EH (cell line): ENCODE measurements at places on chromosomes 6 and 20.

DNA sequence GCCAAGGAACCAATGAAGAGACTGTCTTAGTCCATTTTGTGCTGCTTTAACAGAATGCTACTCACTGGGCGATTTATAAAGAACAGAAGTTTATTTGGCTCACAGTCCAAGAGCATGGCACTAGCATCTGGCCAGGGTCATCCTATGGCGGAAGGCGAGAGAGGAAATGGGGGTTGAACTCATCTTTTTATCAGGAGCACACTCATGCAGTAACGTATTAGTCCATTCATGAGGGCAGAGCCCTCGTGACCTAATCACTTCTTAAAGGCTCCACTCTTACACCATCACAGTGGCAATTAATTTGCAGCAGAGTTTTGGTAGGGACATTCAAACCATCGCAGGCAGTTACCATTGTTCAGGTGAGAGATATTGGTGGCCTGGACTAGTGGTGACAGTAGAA, 8.5 kb downstream of the ARFGEF2 start:
- DNase-seq = no peak

DNA sequence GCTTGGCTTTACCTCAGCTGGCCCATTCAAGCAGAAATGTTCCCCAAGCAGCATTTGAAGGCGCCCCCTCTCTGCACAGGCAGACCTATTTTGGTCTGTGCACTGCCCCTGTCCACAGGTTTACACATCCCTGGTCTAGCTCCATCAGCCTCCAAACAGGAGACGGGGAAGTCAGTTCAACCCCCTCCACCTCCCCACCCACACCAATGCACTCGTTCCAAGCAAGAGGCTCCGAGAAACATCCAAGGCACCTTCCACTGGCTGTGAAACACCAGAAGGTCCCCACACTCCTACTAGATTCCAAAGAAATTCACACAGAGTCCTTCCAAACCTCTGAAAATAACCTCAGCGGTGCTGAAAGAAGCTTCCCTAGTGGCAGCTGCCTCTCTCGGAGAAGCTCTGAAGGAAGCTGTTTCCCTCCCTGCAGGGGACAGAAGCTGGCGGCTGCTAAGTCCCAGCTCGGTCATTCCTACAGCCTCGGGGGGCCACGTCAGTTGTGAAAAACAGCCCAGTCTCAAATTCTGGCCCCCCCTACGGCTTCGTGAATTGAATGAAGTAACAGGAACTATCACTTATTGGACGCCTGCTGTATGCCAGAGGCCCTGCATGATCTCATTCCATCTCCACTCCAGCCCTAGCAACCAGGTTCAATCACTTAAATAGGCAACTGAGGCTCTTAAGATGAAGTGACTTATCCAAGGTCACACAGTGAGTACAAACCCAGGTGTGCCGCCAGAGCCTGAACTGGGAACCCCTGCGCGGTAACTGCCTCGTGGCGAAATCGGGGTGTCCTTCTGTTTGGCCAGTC, 815 bp downstream of the SPATA2 start:
- peak; percentile 51 for DNase-seq

DNA sequence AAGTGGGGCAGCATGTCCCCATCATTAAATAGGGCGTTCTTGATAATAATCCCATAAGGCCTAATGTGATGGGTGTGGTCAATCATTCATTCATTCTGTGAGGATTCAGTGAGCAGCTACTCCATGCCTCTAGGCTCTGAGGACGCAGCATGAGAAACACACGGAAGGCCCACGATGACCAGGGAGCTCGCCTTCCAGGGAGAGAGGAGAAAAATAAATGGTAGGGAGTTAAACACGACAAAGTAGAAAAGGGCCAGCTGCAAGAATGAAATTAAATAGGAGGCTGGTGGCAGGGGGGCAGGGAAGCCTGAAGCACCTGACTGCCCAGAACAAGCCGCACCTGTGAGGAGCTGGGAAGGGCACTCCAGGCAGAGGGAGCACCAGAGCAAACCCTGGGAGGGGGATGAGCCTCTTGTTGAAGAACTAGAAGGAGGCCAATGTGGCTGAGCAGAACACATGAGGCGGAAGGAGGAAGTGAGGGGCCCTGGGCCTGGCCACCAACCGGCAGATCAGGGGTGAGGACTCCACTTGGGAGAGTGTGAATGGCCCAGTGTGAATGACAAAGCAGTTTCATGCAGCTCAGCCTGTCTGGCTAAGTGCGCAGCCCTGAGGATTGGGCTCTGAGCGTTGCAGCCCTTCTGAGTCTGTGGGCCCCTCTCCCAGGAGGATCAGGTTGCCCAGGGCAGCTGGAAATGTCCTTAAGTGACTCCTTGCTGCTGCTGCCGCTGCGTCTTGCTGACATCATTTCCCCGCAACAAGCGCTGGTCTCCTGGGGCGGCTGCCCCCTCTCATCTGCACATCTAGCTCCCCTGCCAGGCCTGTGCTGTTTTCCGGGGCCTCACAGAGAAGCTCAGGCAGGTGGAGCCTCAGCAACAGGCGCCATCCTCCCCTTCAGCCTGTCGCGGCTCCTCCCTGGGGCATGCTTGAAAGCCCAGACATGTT, 99.9 kb downstream of the CDH26 start:
- DNase-seq = peak; percentile 44

GRCh38 chr6:109034526-109034925, 60.1 kb downstream of the SESN1 start:
- no peak for DNase-seq

DNA sequence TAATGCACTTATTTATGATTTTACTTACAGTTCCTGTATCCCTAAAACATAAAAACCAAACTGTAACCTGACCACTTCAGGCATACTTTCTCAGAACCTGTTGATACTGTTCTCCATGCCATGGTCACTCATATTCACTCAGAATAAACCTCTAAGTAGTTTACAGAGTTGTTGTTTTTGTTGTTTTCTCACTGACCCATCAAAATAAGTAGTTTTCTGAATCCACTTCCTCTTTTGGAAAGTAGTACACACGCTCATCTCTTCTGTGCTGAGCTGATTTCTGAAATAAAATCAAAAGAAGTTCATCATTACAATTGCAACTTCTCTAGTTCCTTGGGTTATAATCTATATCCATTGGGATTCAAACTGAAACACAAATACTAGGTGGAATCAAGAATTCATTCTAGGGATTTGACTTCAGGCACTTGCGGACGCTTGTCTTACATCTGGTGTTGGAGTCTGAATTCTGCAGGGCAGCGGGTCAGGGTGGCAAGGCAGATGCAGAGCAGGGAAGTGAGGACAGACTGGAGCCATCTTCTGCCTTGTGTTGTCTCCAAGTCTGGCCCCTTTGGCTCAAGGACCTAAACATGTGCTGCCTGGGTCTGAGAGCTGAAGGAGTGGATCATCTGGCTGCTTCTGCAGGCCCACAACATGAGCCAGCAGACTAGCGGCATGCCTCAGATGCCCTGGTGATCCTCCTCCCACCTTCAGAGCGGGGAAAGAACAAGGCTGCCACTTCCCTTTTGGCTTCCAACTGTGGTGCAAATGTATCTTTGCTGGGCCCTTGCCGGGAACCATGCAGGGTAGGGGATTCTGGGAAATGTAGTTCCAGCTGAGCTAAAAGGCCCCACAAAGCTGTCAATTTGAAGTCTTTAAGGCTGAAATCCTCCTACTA, 167.9 kb upstream of the MYLIP start:
- peak; percentile 1 for DNase-seq

GRCh38 chr20:19083136-19083621, 129.3 kb upstream of the SLC24A3 start:
- no peak for DNase-seq

DNA sequence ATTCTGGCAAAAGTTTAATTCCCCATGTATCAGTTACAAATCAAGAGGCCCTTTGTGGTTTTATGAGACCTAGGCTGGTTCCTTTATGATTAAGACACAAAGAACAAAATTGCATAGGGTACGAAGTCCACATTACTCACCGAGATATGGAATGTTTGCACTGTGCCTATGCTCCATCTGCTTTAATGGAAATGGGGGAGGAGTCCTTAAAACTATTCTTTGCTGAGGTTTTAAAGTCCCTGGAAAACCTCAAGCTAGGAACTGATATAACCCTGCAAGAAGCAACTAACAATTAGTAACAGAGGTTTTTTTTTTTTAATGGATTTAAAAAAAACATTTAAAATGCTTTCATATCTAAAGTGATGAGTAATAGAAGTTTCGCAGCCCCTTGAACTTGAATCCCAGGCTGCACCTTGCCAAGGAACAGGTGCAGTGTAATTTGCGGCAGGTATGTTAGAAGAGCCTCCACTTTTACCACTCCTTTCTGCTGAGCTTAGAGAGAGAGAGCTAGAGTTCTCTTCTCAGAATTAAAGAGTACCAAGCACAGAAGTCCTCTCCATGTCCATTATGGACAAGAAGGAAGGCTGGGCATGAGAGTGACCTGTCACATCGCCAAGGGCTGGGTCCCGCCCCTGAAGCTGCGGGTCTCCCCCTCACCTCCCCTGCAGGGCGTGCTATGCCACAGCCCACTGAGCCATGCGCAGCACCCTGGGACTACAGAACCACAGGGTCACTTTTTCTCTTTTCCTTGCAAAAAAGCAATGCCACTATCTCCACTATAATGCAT, 2.3 kb downstream of the SERPINB1 start:
- DNase-seq = peak; percentile 85

DNA sequence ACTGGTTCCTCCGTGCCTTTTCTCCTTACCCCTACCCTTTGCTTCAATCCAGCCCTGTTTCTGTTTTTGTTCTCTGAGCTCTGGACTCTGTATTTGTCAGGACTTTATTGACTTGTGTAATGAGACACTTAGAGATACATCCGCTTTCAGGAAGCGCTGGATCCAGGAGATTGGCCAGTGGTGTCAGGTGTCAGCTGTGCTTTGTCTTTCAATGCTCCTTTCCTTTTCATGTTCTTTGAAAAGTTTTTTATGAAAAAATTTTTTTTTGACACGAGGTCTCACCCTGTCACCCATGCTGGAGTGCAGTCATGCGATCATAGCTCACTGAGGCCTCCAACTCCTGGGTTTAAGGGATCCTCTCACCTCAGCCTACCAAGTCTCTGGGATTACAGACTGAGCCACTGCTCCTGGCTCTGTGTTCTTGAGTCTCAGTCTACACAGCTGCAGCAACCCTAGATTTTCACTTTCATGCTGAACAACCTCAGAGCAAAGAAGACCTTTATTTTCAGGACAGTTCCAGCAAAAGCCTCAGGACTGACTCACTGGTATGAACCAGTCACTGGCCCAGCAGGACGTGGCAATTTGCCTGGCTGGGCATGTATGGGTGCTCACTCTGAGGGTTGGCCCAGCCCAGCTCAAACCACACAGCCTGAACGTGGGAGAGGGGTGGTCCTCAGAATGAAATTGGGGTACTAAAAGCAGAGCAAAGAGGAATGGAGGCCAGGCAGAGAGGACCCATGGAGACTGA, 108.5 kb downstream of the DHX35 start:
- DNase-seq = peak; percentile 86

- DNase-seq = no peak
Observed at GRCh38 chr6:126123226-126123625, 136.9 kb downstream of the TRMT11 start.

DNA sequence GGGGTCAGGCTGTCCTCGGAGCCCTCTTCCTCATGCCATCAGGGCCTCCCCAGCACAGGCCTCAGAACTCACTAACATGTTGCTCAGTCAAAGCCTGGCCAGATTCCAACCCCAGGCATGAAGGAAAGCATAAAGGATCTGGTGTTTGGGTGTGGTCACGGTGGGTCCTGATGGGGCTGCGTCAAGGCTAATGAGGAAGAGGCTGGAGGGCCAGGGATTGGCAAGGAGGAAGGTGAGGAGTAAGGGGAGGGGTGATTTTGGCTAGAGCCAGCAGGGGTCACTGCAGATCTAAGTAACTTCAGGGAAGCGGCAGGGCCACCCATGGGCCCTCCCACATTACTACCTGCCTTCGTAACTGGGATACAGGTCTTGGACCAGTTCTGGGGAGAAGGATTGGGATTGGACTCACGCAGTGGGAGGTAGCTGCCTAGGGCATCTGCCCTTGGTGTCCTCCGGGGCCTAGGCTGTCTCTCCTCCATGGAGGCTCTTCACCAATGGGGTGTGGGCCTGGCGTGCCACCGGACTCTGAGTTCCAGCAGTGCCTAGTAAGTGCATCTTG, 36.2 kb upstream of the MRPS18A start:
- peak; percentile 64 for DNase-seq

DNA sequence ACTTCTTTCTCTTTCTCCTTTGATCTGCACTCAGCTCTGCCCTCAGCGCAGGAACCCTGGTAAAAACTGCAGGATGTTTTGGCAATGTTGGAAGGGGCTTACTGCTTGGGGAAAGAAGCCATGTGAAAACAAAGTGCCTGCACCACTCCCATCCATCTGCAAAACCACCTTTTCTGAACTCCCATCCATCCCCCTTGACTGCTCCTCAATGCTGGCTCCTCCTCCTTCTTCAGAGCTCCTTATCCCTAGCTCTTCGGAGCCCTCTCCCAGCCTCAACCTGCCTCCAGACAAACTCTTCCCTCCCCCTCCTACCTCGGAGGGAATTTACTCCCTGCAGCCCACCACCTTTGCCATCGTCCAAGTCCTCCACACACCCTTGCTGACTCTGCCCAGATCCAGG, 4.2 kb upstream of the ZBTB12 start:
- no peak for DNase-seq

DNA sequence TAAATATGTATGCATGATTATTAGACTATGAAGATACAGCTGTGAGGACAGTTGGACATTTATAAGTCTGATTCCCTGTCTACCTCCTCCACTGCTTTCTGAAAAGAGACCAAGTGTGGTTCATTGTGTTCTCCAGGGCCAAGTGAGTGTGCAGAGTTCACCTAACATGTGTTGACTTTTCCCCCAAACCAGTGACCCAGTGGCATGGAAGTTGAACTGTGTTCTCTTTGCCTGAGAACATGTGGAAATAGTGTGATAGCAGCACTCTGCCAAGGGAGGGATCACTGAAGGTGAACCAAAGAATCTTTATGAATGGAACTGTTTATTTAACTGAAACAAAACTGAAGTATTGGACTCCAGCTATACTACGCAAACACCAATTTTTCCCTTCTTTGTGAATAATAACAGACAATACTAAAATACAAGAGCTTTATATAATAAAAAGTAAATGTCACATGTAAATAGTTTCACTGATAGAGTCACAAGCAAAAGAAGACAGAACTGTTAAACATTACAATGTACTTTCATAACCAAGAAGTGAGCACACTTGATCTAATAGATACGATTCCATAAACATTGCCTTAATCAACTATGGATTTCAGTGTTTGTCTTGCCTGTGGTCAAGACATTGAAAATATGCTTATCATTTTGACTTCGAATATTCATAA, 200.3 kb upstream of the FUT9 start:
- no peak for DNase-seq

- peak; percentile 49 for DNase-seq
Observed at GRCh38 chr6:127518710-127519468, at the start of gene MTCL3. MTCL3 (minus strand) TSS chr6:127519335.

- no peak for DNase-seq
Observed at GRCh38 chr6:149962461-149963211, 1.1 kb upstream of the ULBP1 start.

- DNase-seq = peak; percentile 45
Observed at GRCh38 chr20:59850018-59850641, 83.3 kb downstream of the SYCP2 start.

GRCh38 chr6:99816795-99817194, 177.2 kb downstream of the MCHR2 start:
- no peak for DNase-seq

- DNase-seq = no peak
Observed at GRCh38 chr6:20718705-20719653, 184.7 kb downstream of the CDKAL1 start.

GRCh38 chr20:9500121-9500520, 14.3 kb upstream of the LAMP5 start:
- no peak for DNase-seq

- DNase-seq = no peak
Observed at GRCh38 chr6:2562721-2563451, 187.8 kb downstream of the MYLK4 start.
